ENCODE measurements at places on chromosomes 4 and X.

GRCh38 chrX:39689376-39690104 is 408.2 kb downstream of the BCOR start:
- no peak for DNase-seq

GRCh38 chr4:2333916-2334644 is 72.2 kb upstream of the MXD4 start:
- DNase-seq, result no peak

GRCh38 chr4:116391020-116391419 is 694.4 kb downstream of the TRAM1L1 start:
- no peak for DNase-seq

DNA sequence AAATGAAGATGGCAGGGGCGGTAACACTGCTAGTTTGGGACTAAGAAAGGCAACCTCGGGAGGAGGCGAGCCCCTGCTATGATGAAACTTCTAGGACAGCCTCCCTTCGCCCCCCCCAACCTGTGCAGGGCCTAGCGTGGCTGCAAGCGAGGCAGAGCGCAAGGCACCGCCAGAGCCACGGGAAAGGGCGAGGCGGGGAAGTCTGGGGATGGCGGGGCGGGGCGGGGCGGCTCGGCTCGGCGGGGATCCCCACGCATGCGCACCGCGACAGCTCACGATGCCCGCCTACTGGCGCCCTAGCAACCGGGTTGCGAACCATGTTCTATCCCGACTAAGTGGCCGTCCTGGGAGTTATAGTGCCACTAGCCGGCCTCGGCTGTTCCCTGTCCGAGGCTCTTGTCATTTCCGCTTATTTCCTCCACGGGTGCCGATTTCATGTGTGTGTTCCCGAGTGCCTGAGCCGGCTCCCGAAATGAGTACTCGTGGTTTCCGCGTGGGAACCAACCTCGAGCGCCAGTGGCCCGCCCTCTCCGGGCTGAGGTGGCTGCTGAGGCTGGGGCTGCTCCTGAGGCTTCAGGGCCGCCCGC is 28.7 kb upstream of the RBMX start:
- DNase-seq, result peak; percentile 58

- no peak for DNase-seq
Observed at GRCh38 chr4:101158134-101158482, 189.2 kb downstream of the PPP3CA start.

DNA sequence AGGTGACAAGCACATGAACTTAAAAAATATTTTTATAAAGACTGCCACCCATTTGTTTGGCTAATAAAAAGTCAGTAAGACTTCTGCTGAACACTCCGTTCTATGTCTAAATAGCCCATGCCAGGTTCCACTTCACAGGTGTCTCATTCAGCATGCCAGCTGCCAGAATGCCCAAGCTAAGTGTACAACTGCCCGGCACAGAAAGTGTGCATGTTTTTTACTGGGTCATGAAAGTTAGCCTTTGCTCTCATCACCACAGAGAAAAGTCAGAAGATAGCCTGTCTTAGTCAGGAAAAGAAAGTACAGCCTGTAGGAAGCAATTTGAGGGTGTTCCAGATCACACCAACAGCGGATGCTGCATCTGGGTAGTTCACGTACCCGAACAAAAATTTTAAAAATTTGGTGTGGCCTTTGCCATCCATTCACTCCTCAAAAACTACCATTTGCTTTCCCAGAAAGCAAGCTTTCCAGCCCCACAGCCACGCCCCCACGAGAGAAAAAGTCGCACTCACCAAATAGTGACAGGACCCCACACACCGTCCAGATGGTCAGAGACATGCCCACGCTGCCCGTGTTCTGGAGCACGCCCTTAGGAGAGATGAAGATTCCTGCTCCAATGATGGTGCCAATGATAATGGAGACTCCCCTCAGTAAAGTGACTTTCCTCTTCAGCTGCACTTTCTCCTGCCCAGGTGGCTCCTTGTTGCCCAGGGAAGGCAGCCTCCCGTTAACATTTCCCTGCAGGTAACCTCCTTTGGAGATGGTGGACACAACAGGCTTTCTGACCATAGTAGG is 671 bp downstream of the SLC7A11 start:
- DNase-seq, result no peak

- no peak for DNase-seq
Observed at GRCh38 chr4:119697887-119698393, 69.3 kb upstream of the PDE5A start.

DNA sequence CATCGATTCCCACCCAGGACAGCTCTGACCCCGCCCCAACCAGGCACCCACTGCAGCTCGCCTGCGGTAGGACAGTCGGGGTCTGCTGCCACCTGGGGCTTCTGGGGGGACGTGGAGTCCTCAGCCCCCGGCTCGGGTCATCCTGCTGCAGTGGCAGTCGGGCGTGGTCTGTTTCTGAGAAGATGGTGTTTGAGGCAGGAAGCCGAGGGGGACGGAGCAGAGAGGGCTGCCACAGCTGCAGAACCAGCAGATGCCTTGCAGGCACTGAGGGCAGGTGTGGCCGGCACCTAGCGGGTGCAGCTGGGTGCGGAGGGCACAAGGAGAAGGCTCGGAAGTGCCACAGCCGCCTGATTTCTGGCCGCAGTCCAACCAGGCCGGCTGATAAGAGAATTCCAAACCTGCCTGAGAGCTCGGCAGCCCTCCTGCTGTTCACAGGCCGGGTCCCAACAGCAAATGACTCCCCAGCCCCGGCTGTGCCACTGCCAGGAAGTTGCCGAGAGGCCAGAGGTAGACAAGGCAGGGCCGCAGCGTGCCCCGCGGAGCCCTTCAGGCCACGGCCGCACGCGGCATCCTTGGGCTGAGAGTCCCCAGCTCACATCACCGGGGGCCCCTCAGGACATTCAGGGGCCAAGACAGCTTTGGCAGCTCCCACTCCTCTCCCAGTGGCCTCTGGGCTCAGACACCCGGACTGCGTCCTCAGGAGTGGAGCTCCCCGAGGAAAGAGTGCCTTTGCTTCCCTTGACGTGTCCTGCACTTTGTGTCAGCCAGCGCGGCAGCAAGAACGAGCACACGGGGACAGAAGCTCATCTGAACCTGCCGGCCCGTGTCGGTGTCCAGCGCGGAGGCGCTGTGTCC is 9.4 kb upstream of the CPLX1 start:
- peak; percentile 51 for DNase-seq

DNA sequence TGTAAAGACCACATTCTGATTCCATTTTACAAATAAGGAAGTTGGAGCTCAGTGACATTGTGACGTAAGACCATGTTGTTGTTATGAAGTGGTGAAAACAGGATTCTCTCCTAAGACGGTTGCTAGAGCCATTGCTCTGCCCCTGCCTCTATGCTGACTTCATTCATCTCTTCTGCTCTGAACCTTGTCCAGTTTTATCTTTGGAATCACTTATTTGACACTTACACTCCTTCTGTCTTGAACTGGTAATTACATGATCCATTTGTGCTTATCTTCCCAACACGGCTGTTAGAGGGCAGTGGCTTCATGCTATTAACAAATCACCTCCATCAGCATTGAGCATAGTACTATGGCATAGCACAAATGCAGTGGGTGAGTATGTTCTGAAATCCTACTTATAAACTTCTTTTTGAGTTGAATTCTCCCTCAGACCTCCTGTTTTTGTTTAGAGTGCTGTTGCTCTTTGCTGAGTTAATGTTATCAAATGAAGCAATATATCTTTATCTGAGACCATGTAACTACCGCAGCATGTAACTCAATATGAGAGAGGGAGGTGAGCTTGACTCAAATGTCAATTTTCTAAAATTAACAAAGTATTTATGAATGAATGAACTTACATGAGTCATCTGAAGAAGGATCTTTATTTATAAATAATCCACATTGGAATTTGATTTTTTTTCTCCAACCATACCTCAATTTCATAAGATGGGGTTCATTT is 177.8 kb downstream of the RASL11B start:
- no peak for DNase-seq

GRCh38 chr4:86935566-86935852 is 698 bp downstream of the AFF1 start:
- no peak for DNase-seq

GRCh38 chrX:132483951-132484350 is 4.9 kb downstream of the MBNL3 start:
- DNase-seq, result no peak

- DNase-seq, result no peak
Observed at GRCh38 chr4:6372649-6373525, 99.5 kb downstream of the PPP2R2C start.

DNA sequence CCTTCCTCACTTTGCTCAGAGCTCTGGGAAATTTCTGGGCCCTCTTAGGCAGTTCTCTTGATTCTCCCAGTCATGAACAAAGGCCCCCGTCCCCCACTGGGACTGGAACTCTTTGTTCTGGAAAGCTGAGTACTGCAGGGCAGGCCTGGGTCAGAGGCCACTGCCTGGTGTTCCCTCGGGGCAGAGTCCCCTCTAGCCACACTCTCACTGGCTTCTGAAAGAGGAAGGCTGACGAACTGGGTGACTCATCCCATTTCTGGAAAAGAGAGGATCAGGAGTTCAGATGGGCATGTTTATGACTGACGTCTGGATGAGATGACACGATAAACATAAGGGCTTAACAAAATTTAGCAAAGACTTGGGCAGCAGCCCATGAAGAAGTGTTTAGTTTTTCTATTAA is 47.7 kb downstream of the DDX3X start:
- DNase-seq, result no peak

DNA sequence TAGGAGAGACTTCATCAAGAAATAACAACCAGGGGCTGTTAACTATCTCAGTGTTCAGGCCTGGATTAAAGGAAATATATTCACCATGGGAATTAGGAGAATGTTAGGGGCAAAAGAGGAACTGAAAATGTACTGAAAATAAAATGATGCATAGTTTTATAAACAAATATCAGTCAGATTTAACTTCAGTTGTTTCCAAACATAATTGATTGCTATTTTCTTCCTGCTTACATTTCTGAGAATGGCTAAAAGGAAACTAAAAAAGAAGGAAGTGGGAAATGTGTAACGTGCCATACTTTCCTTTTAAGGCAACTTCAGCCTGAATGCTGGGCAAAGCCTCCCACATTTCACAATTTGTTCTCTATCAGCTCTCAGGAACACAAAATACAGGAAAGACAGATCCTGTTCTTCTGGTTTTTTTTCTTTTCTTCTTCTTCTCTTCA is 178.1 kb downstream of the MAML3 start:
- no peak for DNase-seq

- DNase-seq, result peak; percentile 46
Observed at GRCh38 chrX:1657367-1658070, 42.7 kb downstream of the ASMT start.

DNA sequence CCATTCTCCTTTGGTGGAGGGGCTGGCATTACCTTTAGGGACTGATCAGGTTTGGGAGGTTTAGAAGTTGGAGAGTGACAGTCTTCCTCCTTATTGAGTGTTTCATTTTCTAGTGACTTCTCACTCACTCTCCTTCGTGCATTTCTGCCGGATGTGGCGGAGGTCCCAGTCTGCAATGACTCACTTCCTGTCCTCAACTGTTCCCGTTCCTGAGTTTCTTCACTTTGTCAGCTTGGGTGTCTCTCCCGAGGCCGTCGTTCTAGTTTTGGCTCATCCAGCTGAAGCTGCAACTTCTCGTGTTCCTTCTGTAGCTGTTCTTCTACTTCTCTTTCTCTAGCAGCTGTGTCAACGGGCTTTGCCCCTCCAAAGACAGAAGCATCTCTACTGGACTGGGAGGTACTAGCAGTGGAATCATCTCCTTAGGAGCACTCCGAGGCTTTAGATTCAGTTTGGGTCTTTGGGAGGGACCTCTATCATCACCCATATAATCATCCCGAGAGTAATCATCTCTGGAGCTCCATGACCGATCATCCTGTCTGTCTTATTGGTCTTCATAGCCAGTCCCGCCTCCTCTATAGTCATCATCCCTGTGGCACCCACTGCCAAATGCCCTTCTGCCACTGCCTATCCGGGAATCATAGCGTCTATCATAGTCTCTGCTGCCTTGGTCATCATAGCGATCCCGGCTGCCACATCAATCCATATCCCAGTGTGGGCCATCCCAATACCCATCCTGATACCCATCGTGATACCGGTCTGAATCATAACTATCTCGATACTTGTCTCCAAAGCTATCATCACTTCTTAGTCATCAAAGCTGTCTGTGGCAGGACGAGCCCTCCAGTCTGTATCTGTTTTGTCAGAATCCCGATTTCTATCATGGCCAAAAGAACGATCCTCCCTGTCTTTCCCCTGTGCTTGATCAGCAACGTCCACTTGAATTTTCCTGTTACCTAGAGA is 35.3 kb upstream of the VSIG4 start:
- DNase-seq, result no peak
